Amygdala (tissue), 56 donors: ENCODE measurements at places on chromosomes 13 and 19.

DNA sequence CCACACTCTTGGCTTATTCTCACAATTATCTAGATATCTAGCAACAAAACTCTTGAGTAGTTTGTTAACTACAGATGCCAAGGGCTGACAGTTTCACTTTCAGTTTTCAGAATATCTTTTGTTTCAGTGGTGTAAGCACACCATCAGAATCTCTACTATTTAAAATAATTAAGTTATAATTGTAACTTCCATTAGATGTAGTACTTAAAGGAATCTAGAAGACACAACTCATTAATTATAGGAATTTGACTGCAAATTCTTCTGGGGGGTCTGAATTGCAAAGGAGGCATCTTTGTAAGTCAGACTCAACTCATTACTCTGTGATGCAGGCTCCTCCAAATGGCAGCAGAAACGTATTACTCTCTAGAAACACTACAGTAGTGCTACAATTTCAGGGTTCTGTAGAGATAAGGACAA lies 44.9 kb upstream of the USPL1 start:
- DNase-seq, result no peak

GRCh38 chr13:106492588-106493475 lies 42.6 kb downstream of the EFNB2 start:
- DNase-seq, result no peak

- DNase-seq, result no peak
These were observed 19.4 kb downstream of the CEACAM21 start for GRCh38 chr19:41595258-41595889.

DNA sequence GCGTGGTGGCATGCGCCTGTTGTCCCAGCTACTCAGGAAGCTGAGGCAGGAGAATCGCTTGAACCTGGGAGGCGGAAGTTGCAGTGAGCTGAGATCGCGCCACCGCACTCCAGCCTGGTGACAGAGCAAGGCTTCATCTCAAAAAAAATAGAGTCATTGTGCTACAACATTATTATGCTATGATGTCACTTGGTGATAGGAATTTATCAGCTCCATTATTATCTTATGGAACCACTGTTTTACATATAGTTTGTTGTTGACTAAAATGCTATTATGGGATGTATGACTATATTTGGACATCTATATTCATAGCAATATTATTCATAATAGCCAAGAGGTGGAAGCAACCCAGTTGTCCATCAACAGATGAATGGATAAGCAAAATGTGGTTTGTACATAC lies 26.4 kb upstream of the SLC7A1 start:
- DNase-seq, result no peak

DNA sequence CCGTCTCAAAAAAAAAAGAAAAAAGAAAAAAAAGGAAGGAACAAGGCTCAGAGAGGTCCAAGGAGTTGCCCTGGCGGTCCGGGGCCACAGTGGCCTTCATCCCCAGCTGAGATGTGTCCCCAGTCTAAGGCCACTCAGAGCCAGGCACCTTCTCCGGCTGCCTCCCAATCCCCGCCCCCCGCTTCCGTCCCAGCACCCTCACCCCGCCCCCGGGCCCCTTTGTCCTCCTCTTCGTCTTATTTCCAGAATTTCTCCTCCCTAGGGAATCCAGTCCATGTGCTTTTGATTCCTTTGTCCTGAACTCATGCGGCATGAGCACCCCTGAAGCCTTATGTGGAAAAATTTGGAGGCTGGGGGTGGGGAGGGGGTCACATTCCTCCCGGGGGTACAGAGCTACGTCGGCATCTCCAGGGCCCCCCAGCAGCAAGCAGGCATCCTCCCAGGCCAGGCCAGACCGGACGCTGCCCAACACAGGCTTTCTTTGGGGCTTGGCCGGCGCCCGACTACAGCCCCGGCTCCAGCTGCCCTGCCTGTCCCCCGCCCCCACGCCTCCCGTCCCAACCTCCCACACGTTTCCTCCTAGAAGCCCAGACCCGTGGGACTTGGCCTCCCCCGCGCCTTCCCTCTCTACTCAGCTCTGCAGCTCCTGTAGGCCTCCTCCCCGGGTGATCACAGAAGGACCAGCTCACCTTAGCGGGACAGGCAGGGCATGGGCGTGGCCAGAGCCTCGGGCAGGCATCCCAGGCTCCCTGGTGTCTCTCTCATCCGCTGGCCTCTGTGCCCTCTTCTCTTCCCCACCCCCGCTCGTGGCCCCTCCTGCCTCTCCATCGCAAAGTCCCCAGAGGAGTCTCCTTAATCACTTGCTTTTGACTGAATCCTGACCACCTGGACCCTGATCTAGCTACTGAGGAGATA lies 17.8 kb upstream of the ADGRE5 start:
- no peak for DNase-seq

DNA sequence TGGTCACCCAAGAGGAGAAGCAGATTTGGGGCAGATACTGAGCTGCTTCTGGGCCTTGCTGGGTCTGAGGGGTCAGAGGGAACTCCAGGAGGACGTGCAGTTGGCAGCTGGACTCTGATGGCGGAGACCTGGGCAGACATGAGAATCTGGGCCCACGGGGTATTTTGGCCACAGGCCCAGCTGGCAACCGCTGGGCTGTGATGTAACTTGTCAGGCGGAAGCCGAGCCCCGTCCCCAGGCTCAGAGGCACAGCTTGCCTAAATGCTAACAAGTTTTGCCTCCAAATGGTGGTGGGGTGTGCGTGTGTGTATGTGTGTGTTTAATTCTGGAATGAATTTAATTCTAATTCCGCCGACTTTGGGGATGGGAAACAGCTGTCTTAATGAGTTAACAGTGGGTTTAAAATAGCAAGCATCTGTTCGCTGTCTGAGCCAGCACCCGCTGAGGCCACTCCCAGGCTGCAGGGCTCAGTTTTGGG lies 11.6 kb downstream of the ZNRF4 start:
- DNase-seq, result no peak

- no peak for DNase-seq
These were observed 3.5 kb upstream of the C19orf25 start for GRCh38 chr19:1482361-1483130.

DNA sequence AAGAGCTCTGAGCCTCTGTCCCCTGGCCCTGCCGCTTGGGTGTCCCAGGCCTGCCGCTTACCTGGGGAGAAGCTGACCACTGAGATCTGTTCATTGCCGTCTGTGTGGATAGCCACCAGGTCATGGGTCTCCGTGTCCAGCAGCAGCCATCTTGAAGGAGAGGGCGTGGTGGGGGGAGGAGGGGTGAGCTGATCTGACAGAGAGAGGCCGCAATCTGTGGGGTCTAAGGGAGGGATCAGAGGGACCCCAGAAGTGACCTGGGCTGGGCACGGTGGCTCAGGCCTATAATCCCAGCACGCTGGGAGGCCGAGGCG lies 14.6 kb upstream of the GPR4 start:
- DNase-seq, result no peak

- DNase-seq, result no peak
These were observed 26.5 kb downstream of the PAK4 start for GRCh38 chr19:39152066-39152465.

- no peak for DNase-seq
These were observed 10.1 kb upstream of the TIMM44 start for GRCh38 chr19:7953576-7953975.

GRCh38 chr19:11456659-11457058 lies 21.2 kb downstream of the PRKCSH start:
- DNase-seq, result no peak

GRCh38 chr19:11356676-11357550 lies 1.7 kb downstream of the PLPPR2 start:
- no peak for DNase-seq

DNA sequence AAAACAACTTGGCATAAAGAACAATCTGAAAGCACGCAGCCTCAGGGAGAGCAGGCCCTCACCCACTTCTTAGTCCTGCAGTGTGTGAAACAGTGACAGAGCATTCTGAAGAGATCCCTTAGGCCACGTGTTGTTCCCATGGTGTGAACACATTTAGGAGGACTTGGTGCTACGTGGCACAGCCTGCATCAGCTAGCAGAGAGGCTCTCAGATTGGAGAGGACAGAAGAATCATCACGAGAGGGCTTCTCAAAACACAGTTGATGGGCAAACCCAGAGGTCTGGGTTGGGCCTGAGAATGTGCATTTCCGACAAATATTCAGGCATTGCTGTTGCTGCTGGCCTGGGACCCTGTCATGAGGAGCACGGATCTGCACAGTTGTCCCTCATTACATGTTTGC lies 26.1 kb upstream of the TFDP1 start:
- no peak for DNase-seq

- DNase-seq, result no peak
These were observed 6.8 kb downstream of the CDX2 start for GRCh38 chr13:27962128-27962841.

- no peak for DNase-seq
These were observed 193.6 kb downstream of the RAP2A start for GRCh38 chr13:97627566-97627965.

GRCh38 chr13:33554919-33555791 lies 262.8 kb upstream of the RFC3 start:
- DNase-seq, result no peak

DNA sequence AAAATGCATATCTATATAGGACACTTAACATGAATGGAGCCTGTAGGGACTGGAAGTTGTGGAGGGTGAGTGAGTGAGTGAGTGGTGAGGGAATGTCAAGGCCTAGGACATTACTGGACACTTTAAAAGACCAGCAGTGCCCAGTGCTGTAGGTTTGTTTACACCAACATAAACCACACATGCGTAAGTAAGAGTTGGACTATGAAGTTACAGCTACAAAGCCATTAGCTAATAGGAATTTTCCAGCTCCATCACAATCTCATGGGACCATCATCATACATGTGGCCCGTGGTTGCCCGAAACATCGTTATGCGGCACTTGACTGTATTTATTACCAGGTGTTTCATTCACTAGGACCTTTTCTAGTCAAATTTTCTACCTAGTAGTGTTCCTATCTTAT lies 49.2 kb downstream of the LATS2 start:
- DNase-seq, result no peak

- no peak for DNase-seq
These were observed 73.8 kb downstream of the SLITRK6 start for GRCh38 chr13:85725433-85725832.

GRCh38 chr13:112056739-112057438 lies 10.1 kb upstream of the SOX1 start:
- no peak for DNase-seq

DNA sequence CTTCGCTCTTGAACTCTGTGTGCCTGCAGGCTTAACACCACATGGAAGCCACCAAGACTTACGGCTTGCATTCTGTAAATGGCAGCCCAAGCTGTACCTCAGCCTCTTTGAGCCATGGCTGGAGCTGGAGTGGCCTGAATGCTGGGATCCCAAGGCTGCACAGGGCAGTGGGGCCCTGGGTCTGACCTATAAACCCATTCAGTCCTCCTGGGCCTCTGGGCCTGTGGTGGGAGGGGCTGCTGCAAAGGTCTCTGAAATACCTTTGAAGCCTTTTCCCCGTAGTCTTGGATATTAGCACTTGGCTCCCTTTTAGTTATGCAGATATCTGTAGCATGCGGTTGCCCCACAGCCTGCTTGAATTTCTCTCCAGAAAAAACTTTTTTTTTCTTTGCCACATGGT lies 8.2 kb downstream of the TM9SF2 start:
- no peak for DNase-seq

DNA sequence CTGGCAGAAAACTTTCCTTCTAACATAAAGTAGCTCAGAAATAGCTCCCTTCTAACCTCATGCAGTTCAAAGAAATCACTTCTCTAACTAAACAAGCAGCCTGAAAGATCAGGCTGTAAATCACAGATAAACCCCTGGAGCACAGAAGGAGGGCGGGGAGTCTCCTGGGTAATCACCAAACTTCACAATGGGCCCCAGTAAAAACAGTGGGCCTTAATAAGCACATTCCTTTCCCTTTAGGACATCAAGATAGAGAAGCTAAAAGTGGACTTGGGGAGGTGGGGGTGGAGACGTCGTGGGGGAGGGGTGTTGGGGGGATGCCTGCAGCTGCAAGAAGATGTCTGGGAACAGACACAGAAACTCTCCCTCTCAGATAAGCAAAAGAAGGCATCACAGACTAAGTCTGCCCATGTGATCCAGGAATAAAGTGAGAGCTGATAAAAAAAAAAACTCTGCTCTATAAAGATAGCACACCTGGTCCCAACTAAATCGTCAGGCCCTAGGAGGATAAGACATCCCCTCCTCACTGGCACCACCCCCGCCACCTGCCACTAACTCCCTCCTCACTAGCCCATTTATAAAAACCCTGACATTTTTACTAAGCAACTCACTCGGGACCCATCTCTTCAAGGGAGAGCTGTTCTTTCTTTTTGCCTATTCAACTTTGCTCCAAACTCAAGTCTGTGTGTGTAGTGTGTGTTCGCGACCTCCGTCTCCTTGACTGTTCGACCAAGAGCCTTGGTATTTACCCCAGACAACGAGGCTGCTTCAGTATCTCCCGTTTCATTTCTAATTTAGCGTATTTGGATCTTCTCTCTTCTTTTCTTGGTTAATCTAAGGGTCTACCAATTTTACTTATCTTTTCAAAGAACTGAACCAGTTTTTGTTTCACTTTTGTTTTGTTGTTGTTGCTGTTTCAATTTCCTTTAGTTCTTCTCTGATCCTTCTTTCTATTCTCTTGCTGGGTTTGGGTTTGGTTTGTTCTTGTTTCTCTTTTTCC lies 31.7 kb downstream of the DNAJC15 start:
- DNase-seq, result no peak

DNA sequence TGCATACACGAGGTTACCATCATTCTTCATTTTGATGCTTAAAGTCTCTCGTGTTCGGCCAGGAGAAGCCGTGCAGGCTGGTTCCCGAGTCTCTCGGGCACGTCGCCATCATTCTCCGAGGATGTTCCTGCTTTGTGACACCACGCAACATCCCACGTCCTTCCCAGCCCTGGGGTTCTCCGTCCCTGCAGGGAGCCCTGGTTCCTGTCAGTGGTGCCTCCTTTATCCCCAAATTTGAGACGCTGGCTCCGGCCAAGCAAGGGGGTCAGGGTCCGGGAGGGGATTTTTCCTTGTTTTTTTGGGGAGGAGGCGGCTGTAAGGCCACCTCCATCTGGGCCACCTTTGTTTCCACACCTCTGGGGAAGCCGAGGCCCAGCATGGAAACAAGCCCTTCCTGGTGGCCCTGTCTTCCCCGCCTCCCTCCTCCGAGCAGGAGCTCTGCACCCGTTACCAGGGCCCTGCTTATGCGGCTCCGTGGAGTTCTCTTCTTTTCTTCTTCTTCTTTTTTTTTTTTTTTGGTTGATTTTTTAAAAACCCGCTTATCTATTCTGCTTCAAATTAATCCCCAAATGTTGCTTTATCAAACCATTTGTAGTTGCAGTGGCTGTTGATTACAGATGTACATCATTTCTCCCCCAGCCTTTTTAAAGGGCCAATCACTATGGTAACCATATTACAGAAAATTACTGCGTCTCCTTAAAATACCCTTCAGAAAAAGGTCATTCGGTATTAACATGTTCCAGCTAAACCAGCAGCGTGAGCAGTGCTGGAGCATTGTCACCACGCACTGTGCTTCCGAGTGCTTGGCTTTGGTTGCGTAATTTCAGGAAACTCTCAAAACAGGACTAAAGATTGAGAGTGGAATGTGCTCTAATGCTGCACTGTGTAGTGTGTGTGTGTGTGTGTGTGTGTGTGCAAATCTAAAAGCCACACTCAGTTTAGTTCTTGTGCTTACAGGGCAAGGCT lies 50.4 kb downstream of the TEX29 start:
- no peak for DNase-seq

GRCh38 chr19:1213391-1214286 lies 8.1 kb downstream of the STK11 start:
- peak; percentile 54 for DNase-seq

GRCh38 chr19:13931391-13932148 lies 6.6 kb downstream of the PODNL1 start:
- DNase-seq, result no peak

- DNase-seq, result no peak
These were observed 36.1 kb downstream of the OLFM4 start for GRCh38 chr13:53064731-53065130.

- DNase-seq, result no peak
These were observed 130.9 kb downstream of the DIAPH3 start for GRCh38 chr13:60032851-60033250.
